Stimulated activated CD4-positive, alpha-beta T cell treated with anti-CD3 and anti-CD28 coated beads, TNF-alpha, amount 100 ng/mL, for 4 hours (primary cell): ENCODE measurements at places on chromosomes 1 and 21.

GRCh38 chr21:42336054-42336453 is 14.7 kb downstream of the TFF2 start:
- DNase-seq = no peak

GRCh38 chr1:230629511-230629910 is 12.8 kb upstream of the COG2 start:
- no peak for DNase-seq

GRCh38 chr1:192080684-192081083 is 77.6 kb upstream of the RGS18 start:
- DNase-seq = no peak

GRCh38 chr21:42847051-42847707 is 32.2 kb downstream of the WDR4 start:
- DNase-seq = no peak
